ENCODE measurements at places on chromosomes 2 and 18.

DNA sequence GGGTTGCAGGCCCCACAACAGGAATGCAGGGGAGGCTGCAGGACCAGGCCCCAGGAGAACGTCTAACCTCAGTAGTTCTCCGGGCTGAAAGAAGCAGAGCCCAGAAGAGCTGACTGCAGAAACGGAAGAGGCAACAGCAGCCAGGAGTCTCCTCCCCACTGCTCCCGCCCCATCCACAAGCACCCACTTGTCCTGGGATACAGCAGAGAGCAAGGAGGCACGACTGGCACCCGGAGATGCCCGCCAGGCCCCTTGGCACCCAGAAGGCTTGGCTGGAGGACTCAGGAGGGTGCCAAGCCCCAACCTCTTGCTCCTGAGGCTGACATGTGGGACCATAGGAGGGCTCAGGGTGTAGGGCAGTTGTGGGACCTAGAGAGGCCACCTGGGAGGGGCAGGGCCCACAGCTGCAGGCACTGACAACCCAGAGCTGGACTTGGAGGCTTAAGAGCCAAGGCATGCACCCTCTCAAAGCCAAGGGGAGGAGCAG is 29.0 kb upstream of the TNS1 start:
- peak; percentile 60 for ATAC-seq

DNA sequence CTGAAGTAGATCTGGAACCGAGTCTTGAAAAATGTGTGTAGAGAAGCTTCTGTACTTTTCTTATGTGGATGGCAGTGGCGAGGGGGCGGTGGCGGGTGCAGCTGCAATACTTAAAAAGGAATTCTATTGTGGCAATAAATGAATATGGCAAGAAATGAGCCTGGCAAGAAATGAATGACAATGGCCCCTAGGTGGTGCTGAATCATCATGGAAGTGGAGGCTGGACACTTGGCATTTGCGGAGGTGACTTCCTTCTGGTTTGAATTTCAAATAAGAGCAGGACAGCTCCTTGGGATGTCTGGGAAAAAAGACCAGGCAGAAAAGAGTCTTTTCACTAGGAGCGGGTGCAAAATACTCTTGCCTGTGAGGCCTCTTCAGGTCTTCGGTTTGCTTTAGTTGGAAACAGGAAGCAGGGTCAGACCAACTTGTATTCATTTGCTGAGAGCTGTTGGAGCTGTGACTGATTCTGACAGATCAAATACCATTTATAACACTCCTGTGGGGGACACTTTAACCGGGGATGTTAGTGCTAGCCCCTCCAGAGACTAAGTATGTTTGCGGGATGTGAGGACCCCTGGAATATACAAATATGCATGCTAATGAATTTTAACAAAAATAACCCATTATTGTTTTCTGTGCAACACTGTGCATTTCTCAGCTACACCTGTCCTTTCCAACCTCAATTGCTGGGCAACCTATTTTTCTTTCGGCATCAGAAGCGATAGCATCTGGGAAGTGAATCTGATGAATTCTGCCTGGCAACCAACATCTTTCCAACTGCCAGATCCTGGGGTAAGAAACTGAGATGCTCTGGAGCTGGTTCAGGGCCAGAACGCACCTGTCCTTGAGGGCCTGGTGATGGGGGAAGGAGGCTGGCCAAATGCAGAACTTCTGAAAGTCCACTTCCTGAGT is 35.4 kb downstream of the FASTKD2 start:
- peak; percentile 67 for ATAC-seq

DNA sequence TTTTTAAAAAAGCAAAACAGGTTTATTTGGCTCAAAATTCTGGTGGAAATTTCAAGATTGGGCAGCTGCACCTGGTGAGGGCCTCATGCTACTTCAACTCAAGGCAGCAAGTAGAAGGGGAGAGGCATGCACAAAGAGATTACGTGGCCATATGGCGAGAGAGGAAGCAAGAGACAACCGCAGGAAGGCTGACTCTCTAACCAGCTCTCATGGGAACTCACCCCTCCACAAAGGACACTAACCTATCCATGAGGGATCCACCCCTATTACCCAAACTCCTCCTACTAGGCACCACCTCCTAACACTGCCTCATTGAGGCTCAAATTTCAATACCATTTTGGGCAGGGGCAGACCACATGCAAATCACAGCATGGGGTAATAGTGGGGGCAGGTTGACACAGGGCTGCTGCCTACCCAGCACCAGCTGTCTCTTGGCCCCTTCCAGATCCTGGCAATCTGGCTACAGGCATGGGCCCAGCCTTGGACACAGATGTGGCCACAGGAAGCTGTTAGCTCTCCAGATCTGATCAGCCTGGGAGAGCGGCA is 2.0 kb upstream of the CAPN10 start:
- ATAC-seq = no peak

DNA sequence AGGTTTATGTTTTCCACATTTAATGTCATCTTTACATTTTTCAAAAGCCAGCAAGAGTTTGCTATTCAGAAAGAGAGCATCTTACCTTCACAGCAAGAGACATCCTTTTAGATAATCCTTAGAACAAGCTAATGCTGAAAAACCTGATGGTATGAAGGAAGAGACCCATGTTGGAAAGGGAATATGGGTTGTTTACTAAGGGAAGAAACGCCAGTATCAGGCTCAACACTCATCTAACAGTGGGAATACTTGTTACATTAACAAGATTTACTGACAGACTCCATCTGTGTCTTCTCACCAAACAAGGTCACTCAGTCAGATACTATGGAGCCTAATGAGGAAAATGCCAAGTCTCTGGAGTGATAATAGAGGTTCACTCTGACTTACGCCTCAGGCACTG is 1474.1 kb upstream of the SLC39A10 start:
- no peak for ATAC-seq

- ATAC-seq = no peak
These were observed 58.5 kb upstream of the SLC16A14 start for GRCh38 chr2:230127195-230127594.

DNA sequence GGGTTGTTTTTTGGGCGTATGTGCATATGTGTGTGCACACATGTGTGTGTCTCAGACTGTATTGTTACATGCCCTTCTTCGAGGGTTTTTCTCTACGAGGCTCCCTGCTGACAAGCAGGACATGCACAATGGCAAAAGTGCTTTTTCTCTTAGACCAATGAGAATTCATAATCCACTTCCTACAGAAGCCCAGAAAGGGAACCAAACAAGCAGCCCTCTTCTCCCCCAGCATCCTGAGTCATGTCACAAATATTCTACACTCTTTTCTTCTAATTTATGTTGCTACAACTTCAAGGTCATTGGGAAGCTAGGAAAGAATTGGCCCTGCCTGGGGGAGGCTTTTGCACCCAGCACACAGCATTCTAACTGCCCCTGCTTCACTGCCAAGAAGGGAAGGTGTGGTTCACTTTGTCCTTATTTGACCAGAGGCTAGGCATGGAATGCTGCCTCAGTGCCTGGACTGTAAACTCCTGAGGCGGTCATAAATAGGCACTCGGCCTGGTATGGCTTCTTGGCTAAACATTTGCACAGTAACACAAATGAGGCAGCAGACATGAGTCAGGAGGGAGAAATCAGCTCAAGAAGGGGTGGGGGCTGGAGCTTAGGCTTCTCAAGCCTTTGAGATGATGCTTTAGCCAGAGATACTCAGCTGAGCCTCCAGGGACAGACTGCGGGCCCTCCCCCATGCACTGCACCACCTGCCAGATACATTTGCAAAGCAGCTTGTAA is 92.7 kb upstream of the KLF7 start:
- peak; percentile 73 for ATAC-seq

GRCh38 chr2:133829450-133830020 is 261.3 kb upstream of the NCKAP5 start:
- ATAC-seq = no peak

GRCh38 chr18:9612215-9612830 is 2.0 kb downstream of the PPP4R1 start:
- ATAC-seq = peak; percentile 69

DNA sequence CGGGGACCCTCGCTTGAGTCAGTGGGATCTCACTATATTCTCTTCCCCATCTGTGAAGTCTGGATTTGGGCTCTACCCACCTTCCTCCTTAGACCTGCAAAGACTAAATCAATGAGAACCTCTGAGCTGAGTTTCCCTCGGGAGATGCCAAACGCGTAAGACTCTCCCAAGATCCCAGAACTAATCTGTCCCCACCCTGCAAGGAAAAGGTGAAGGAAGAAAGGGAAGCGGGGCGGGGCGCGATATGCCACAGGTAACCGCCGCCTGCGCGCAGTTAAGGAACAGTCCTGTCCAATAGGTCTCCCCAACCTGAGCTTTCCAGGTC is 780 bp downstream of the SRD5A2 start:
- peak; percentile 18 for ATAC-seq

DNA sequence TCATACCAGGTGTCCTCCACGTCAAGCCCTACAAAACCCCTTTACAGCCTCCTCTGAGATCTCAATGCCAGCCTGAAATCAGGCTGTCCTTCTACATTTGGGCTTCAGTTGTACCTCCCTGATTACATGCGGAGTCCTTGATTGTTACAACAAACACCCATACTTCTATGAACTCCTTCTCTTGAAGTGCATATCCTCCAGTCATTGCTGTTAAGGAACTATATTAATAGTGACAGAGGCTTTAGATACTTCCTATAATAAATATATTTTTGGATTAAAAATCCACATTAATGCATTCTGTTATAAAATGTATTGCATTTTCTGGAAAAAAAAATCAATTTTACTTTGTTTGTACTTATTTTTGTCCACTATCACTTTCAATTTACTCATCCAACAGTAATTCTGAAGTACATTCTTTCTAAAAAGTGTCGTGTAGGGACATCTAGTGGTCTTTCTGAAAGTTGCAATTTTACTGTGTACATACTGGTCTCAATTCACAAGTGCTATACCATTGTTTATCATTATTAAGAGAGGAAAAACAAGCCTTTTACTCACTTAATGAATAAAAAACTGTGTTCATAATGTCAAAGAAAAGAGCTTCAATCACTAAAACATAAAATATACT is 316.4 kb downstream of the DSEL start:
- peak; percentile 58 for ATAC-seq

- peak; percentile 60 for ATAC-seq
These were observed 260.7 kb downstream of the AGAP1 start for GRCh38 chr2:235754357-235755207.

GRCh38 chr2:8817221-8817620 is 20.2 kb downstream of the KIDINS220 start:
- ATAC-seq = no peak

All from esophagus mucosa (tissue), 1 donor.